Activated CD4-positive, alpha-beta T cell treated with anti-CD3 and anti-CD28 coated beads, Interleukin-2, amount 50 U/mL, for 16 hours (primary cell): ENCODE measurements at places on chromosomes 16 and 17.

GRCh38 chr17:45794840-45795239 lies 10.7 kb downstream of the CRHR1 start:
- no peak for DNase-seq

- no peak for DNase-seq
These were observed 1.6 kb upstream of the EFTUD2 start for GRCh38 chr17:44900894-44901293.

- no peak for DNase-seq
These were observed 6.1 kb upstream of the CDR2 start for GRCh38 chr16:22380529-22380928.

- DNase-seq: no peak
These were observed 9.4 kb upstream of the ATP2A3 start for GRCh38 chr17:3973495-3974137.

GRCh38 chr16:47460359-47460710 lies 528 bp downstream of the ITFG1 start:
- no peak for DNase-seq

DNA sequence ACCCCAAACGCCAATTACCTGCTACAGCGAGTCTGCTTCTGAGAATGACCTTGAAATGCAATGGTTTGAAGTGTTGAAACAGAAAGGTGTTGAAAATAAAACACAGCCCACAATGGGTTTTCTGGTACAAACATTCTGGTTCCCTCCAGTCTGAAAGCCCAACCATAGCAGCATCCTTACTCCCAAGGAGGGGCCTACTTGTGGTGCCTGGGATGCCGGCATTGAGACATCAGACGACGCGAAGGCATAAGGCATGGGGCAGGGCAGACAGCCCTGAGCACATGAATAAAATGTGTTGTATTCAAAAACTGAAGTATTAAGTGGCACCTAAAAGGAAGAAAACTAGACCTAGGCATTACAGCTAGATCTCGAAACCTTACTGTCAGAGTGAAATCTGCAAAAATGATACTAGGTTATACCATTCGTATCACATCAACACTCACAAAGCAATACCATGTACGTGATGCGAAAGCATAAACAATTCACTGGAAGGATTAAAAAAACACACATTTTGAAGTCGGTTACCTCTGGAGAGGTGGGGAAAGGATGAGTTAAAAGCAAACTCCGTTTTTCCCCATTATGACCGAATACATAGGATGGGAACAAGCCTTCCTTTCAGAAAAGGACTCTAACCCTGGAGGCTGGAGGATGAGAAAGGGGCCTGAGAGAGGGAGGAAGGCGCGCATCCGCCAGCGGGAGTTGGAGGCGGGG lies 702 bp downstream of the NUDT21 start:
- DNase-seq: peak; percentile 52

DNA sequence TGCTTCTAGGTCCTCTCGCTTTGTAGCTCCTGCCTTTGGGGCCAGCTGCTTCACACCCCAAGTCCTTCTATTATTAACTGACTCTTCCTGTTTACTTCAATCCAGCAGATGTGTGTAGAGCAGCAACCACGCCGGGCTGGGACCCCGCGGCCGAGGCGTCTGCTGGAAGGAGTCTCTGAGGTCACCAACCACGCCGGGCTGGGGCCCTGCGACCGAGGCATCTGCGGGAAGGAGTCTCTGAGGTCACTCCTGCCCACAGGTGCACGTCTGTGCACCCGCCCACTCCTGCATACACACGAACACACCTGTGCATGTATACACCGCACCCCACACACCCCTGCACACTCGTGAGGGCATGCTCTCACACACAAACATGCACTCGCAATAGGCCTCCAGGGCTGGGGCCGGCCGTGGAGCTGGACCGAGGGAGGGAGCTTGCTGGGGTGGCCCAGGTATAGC lies 7.8 kb upstream of the TEX19 start:
- DNase-seq: no peak

GRCh38 chr16:2499454-2499853 lies 14.3 kb upstream of the ATP6V0C start:
- DNase-seq: no peak

DNA sequence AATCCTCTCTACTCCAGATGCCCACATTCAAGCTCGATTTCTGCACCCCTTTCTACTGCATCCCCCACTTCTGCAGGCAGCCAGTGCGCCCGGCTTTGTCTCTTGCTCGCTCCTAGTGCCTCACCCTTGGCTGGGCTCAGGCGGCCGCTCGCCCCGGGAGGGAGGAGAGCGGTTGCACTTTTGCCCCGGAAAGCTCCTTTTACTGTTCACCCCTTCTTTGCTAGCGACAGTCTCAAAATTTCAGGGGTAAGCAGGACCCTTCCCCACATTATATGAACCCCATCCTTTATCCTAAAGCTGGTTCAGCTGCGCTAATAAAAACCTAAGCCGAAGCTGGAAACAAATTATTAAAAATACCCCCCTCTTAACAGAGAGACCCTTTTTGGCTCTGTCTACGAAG lies 1.0 kb downstream of the HOXB5 start:
- DNase-seq: no peak

DNA sequence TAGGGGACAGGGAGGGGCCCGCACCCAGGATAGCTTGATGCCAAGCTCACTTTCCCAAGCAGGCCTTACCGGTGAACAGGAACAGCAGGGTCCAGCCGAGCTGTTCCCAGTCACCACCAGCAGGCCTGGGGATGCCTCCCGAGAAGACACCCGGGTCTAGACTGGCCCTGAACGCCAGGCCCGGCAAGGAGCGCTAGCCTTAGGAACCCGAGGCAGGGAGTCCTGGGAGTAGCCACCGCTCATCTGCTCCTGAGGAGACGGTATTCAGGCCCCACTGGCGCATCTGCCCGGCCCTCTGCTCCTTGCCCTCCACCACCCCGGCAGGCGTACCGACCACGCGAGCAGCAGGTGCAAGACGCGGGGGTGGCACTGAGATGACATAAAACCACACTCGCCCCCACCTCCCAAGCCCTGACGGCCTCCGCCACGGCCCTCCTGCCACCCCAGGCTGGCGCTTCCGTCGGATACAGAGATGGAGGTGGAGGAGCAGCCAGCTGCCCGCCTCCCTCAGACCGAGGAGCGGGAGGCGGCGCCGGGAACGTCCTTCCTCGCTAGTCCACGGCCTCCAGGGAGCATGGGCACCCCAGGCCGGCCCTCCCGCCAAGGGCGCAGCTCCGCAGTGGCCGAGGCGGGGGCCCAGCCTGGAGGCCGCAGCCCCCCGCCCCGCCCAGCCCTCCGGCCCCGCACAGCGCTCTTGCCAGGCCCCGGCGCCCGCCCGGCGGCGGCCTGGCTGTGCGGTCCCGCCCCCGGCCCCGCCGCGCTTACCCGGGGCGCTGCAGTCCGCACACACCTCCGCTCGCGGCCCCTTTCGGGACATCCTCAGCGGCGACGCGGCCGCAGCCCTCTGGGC lies 661 bp downstream of the GIT1 start:
- peak; percentile 51 for DNase-seq

DNA sequence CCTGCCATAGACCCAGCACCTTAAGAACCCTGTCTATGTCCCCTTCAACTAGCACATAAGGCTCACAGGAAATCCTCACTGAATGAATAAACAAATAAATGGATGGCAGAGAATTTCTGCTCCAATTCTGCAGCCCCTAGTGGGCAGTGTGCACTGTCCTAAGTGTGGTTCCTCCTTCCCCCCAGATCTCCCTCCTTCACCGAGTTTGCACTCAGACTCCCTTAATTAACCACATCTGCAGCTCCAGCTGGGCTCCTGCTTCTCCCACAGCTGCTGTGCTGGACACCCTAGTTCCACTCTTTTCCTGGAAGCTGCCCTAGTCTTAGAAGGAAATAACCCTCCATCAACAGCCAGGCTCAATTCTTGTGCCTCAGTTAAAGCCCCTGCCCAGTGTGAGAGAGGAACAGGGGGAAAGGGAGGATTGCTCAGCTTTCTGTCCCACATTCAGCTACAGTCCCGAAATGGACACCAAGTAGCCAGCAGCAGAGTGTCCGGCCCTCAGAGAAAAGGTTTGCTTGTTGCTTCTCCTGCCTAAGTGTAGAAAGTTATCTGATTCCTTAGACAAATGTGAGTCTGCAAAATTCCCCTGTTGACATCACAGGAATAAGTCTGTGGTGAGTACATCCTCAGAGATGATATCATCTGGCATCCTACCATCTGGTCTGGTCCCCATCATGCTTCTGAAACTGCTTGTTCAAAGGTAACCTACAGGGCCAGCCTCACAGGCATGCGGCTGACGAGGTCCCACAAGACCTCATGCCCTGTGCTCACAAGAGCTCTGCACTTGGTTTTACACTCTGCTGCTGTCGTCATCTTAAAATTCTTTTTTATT lies 12.3 kb downstream of the LRRC3C start:
- peak; percentile 79 for DNase-seq

- peak; percentile 60 for DNase-seq
These were observed 885 bp downstream of the ZNF207 start for GRCh38 chr17:32350666-32351418.

GRCh38 chr17:45889579-45889978 lies 4.8 kb upstream of the MAPT start:
- no peak for DNase-seq

- no peak for DNase-seq
These were observed 495.6 kb upstream of the HSBP1 start for GRCh38 chr16:83312015-83312717.

DNA sequence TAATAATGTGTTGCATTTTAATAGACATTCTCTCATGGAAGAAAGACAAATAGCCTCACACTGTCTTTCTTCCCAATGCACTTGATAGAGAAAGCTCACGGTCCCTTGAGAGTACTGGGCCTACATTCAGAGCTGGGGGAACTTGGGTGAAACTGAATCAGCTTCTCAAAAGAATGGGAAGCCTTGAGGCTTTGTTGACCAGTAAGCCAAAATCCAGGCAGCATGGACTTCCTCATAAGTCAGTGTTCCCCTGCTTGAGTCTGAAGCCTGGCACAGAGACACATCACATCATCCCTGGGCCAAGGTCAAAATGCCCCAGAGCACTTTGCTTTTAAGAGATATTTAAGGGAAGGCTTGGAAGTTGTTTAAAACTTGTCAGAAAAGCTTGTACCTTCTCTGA lies 302.2 kb upstream of the SALL1 start:
- no peak for DNase-seq

DNA sequence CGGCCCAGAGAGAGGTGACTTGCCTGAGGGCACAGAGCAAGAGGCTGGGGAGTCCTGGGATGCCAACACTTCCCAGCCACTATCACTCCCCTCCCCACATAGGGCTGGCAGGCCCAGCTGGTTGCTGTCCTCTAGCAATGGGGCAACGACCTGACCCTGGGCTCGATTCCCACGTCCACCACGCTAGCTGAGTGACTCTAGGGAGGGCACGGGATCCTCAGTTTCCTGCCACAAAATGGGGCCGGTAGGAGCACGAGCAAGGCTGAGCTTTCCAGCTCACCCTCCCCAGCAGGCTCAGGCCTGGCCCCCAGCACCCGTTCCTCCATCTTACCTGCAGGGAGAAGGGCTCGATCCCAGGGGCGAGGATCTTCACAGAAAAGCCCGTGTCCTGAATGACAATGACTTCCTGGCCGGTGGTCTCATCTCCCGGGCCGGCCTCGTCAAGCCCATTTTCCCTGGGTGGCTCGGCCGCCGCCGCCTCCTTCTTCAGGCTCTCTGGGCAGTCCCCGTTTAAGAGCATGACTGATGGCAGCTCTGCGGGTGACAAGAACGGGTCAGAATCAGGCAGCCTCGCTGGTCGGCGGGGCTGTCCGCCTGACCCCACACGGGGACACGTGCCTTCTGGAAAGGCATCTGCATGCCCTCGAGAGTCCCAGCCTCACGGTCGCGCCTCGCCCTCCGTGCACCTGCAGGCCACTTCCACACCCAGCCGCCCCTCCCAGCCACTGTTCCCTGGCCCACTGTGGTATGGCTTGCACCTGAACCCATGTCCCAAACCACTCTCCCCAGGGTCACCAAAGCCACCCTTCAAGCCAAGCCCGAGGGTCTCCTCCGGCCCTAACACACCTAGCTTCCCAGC lies 7.3 kb downstream of the CLUH start:
- no peak for DNase-seq

DNA sequence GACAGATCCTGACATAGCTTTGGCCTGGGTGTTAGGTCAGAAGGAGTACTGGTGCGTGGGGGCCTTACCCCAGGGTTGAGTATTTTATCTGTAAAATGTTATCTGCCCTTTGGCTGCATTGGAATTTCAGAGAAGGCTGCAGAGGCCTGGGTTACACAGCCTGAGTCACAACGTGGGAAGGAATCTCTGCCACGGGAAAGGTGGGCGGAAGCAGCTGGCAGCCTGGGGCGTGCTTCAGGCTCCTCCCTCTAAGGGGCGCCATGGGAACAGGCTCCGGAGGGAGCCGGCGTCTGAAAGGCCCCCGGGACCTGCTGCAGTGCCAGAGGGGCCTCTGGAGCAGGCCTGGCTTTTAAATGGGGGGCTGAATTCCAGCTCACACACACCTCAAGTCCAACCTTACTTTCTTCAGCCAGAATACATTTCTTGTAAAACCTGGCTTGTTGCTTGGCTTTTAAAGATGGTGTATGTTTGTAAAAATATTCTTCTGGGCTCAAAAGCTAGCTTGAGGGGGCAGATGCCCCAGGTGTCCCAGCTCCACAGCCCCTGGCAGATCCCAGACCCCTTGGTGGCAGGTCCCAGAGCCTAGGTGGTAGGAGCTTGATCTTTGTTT lies 142.2 kb downstream of the RAB11FIP4 start:
- no peak for DNase-seq

DNA sequence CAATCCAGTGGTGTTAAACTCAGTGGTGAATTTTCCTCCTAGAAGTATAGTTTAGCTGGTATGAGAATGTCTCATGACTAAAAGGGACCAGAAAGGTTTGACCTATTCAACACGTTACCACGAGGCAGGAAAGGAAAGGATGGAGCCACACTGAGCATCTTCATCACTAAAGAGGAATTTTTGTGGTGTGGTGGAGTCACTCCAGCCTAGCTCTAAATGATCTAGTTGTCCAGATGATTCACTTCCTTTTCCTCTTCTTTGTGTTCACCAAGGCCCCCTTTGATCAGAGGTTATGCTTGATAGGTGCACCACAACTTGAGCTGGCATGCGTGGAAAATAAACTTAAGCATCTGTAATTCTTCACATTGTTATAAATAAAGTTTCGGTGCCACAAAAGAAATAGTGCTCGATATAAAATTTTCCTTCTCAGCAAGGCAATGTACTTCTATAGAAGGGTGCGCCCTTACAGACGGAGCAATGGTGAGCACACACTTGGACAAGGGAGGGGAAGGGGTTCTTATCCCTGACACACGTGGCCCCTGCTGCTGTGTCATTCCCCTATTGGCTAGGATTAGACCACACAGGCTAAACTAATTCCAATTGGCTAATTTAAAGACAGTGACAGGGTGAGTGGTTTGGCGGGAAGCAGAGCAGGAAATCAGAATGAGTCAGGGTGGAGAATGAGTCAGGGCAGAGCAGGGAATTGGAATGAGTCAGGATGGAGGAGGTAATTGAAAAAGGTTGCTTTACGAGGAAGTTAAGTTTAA lies 254.6 kb downstream of the HS3ST3A1 start:
- peak; percentile 78 for DNase-seq

DNA sequence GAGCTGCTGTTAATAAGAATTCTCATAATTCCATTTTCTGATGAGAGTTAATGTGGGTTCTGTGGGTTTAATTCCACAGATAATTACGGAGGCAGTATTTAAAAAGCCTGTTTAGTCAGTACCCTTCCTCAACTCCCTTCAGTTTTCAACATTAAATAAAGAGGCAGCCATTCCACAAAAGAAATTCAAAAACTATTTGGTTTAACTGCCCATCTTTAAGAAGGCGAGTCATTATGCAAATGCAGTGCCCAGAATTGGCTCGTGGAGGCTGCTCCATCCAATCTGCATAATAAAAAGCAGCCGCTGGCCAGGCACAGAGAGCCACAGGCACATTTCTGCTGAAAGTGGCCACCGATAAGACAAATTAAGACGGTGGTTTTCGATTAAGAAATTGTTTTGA lies 194.4 kb upstream of the TOX3 start:
- no peak for DNase-seq
